ENCODE measurements at places on chromosomes 7 and 10.
A peak's percentile ranks its signal among the peaks of the same experiment; 100 is the strongest.

GRCh38 chr10:103038570-103038969, 120.5 kb downstream of the CNNM2 start:
- DNase-seq = peak; percentile 63

DNA sequence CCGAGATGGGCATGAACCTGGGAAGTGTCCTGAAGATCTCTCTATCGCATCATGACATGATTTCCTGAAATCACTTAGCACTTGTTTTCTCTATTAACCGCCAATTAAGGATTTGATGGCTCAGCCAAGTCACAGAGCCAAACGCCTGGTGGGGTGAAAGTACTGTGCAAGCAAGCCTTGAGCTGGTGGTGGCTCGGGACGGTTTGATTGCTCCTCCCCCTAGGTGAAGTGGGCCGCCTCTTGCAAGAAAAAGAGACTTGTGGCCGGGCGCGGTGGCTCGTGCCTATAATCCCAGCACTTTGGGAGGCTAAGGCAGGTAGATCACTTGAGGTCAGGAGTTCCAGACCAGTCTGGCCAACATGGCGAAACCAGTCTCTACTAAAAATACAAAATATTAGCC, 50.3 kb downstream of the COL26A1 start:
- no peak for DNase-seq

- DNase-seq = no peak
Observed at GRCh38 chr10:3619241-3619640, 165.8 kb downstream of the KLF6 start.

DNA sequence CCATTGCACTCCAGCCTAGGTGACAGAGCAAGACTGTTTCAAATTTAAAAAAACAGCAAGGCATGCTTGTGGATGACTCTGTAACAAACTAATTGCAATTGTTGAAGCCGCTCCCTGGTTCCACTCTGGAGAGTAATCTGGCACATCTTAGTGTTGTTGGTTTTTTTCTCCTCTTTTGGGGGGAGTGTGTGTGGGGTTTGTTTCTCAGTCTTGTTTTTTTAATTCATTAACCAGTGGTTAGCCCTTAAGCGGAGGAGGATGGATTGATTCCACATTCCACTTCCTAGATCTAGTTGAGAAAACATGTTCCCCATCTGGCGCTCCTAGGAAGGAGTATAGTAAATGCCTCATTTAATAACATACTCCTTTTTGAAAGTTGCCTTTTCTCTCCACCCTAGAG, 8.6 kb upstream of the ZNF713 start:
- no peak for DNase-seq

DNA sequence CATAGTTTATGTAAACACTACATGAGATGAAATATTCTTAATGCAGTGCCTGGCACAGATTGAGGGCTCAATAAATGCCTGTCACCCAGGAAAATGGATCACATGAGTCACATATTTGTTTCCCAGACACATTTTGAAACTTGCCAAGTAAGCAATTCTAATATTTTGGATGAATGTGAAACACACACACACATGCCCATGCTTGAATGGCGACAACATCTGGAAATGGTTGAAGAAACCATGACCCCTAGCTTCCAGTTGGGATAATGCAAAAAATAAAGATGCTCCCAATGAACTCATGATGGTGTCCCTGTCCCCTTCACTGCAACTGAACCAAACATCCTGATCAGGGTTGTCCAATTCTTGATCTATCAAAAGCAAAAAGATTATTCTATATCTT, 797.3 kb downstream of the XPNPEP1 start:
- no peak for DNase-seq

DNA sequence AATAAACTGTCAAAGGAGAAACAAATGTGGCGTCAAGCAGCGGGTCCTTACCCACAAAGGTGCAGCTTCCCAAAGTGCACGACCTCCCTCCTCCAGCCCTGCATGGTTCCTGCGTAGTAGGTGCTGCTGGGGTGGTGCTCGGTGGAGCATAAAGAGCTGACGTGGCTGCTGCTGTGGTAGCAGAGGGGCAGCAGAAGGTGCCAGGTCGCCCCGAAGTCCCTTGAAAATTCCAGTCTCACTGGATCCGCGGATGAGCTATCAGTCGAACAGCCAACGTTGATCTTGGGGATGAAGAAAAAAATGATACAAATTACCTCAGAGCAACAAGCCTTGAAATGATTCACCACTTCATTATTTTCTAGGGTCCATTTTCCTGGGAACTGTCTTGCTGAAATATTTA, 105.0 kb upstream of the SLC26A5 start:
- DNase-seq = no peak

DNA sequence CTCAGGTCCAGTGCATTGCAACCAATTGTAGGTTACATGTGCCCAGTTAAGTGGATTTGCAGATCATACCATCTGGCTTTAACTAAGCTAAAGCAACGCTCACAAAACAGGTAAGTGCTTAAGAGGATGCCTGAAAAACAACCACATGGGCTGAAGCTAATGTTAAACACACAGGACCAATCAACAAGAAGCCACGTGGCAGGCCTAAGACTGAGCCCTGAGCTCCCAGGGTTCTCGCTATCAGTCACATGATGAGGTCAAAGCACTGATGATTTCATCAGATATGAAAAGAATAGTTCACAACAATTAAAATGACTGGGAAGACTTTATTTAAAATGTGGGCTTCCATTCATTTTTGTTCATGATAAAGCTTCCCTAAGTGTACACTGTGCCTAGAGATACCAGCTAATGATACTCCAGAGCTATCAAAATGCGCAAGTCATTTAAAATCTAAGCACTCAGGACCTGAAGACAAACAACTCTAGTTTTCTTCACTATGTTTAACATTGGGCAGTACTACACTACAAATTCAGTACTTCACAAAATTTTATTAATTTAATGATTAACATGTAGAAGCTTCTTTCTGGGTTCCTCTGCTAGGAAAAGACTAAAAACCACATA, 90.6 kb downstream of the PIP4K2A start:
- no peak for DNase-seq

GRCh38 chr10:133361227-133361626, 3.4 kb upstream of the FUOM start:
- DNase-seq = no peak

GRCh38 chr10:24721229-24722106, 2.2 kb downstream of the ARHGAP21 start:
- no peak for DNase-seq

DNA sequence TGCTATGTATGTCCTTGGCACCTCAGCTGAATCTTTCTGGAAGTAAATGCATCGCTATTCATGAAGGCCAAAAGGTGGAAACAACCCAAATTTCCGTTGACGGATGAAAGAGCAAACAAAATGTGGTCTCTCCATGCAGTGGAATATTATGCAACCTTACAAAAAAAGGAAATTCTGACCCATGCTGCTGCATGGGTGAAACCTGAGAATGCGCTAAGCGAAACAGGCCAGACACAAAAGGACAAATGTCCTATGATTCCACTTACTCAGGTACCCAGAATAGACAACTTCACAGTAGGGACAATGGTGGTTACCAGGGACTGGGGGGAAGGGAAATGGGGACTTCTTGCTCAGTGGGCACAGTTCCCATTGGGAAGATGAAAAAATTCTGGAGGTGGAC, 158.8 kb downstream of the CAMK1D start:
- DNase-seq = no peak

GRCh38 chr7:28942168-28942567, 16.0 kb downstream of the TRIL start:
- DNase-seq = no peak

GRCh38 chr10:326350-326749, 191.1 kb downstream of the ZMYND11 start:
- DNase-seq = no peak

GRCh38 chr7:16421333-16422102, at the start of gene CRPPA:
TSS of gene CRPPA (minus strand) at chr7:16421538. CDS start at chr7:16421322, 216 bp downstream.
- peak; percentile 18 for DNase-seq

DNA sequence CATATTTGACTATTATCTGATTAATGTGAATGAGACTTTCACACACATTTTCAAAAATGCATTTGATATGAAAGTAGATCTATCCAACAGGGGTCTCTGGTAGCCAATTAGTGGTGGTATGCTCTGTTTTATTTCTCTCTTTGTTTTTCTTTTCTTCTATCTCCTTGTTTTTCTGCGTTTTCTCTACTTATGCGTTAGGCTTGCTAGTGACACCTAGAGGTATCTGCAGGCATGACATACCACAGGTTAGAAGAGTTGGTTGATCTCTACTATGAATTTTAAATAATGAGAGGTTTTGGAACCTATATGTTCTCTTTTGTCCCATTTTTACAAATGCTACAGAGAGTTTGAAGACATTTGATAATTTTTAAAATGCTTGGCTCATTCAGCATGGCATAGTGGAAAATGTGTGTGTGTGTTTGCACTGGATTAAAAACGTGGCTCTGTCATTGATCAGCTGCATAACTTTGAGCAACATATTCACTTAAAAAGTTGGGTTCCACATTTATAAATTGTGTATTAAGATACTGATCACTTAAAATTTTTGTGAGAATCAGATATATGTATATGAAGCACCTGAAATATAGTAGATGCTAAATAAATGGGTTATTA, 28.1 kb upstream of the PLXDC2 start:
- peak; percentile 8 for DNase-seq

DNA sequence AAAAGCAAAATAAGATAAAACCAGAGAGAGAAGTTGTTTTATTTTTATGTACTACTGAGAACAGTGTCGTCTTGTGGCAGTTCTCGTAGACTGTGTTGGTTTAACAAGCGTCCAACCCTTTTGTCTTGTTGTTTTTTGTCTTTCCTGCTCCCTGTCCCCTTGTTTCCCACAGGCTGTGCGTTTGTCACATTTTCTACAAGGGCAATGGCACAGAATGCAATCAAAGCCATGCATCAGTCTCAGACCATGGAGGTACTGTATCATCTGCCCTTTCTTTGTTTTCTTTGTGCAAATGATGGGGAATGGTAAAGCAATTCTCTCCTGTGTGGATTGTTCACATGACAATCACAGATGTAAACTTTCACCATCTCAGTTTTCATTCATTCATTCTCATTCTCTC, 248.8 kb downstream of the CELF2 start:
- no peak for DNase-seq

GRCh38 chr7:6398943-6399342, 48.8 kb downstream of the DAGLB start:
- DNase-seq = no peak

GRCh38 chr7:38880454-38880853, 28.5 kb downstream of the VPS41 start:
- DNase-seq = no peak

GRCh38 chr7:136998495-136998894, 130.0 kb downstream of the CHRM2 start:
- DNase-seq = no peak
